ENCODE measurements at places on chromosomes 12 and 14.
A peak's percentile ranks its signal among the peaks of the same experiment; 100 is the strongest.

DNA sequence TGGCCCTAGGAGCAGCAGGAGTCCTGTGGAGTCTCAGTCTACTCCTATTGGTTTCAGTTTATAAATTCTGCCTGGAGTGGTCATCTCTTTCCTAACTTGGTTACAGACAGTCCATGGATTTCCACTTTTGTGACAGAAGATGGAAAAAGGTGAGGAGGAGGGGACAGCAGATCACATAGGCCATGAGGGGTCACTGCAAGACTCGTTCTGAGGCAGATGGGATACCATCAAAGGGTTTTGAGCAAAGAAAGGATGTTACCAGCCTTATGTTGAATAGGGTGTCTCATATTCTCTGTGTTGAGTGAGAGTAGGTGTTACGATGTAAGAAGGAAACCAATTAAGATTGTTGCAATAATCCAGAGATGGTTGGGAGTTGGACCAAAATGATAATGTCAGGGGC is 15.3 kb downstream of the PDE3A start:
- DNase-seq: no peak

- peak; percentile 47 for DNase-seq
Measured at GRCh38 chr12:62123721-62124203, 136.4 kb upstream of the USP15 start.

GRCh38 chr12:6914246-6914946 is at the start of gene ENO2:
ENO2 (plus strand) TSS chr12:6914580; CDS start chr12:6915833, 1,253 bp downstream.
- DNase-seq: peak; percentile 71

- no peak for DNase-seq
Measured at GRCh38 chr12:96068636-96069035, 33.2 kb upstream of the LTA4H start.

- DNase-seq: no peak
Measured at GRCh38 chr12:133227281-133227852, 8.3 kb downstream of the ANHX start.

DNA sequence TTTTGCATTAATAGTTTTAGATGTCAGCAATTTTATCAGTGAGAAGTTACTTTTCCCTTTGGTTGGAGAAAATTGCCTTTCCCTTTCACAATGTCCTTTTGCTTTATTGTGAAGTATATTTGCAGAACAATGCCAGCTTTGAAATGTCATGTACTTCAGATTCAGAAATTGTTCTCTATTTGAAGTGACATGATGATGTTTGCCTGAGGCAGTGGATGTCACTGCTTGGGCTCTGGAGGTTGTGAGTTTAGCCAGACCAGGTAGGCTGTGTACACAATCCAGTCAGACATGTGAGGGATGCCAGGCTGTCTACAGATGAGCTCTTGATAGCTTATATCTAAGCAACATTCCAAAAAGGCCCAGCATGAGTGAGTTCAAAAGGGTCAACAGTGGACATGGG is 451.9 kb upstream of the FBXO33 start:
- DNase-seq: no peak

GRCh38 chr12:52204095-52204930 is 12.5 kb upstream of the KRT80 start:
- peak; percentile 66 for DNase-seq

DNA sequence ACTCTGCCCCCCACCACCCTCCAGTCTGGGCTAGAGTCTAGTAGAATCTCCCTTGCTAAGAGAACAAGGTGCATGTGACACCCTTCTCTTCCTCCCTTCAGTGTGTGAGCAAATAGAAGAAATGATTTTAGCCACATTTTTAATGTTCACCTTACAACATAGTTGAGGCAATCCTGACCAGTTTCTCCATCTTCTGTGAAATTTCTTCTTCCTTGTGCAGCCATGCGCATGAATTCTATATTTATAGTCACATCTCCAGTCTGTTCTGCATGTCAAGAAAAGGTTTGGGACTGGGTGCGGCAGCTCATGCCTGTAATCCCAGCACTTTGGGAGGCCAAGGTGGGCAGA is 9.5 kb upstream of the LTA4H start:
- no peak for DNase-seq

GRCh38 chr12:88248606-88249005 is 106.5 kb downstream of the TMTC3 start:
- no peak for DNase-seq

DNA sequence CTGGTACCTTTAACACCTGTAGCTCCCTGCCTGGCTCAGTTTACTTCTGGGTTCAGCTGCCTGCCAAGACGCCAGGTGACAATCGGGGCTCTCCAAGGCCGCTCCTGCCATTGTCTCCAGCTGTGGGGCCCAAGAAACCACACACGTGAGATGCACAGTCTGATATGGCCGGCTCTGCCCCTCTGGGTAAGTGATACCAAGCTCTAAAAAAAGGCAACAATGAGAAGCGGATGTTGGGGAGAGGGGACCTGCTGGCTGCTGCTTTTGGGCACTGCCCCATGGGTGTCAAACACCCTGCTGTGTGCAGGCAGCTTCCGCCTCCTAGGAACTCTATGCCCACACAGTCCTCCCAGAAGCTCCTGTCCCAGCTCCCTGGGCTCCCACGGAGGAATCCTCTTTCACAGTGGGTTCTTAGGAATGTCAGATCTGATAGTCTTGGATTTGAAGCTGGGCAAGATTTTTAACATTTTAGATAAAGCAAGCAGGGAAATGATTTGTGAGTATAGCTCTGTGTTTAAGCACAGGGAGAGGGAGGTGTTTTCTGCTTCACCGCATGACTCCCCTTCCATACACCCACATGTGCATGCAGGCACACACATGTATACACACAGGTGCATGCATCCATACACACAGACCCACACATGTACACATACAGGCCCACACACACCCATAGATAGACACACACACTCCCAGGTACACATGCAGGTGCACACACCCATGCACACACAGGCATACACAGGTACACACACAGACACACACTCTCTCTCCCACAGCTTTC is 1135.8 kb downstream of the BCL11B start:
- DNase-seq: no peak

GRCh38 chr12:12954878-12955625 is 3.1 kb upstream of the GPRC5D start:
- DNase-seq: no peak

DNA sequence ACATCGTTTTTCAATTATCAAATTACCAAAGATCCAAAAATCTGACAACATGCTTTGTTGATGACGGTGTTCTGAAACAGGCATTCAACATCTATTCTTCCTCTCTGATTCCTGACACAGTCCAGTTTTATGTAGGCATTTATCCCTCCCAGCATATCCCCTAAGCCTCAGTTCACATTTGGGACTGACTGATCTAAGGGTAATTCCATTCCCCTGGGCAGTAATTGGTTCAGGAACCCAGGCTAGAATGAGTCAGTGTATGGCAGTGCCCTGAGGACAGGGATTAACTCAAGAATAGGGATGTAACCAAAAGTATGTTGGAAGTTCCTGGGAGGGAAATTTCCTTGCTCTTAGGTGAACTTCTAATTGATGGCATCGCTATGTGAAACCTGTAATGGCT is 10.3 kb upstream of the PCNX1 start:
- peak; percentile 28 for DNase-seq

All from fibroblast of skin of right quadriceps (primary cell).